Activated naive CD8-positive, alpha-beta T cell treated with anti-CD3 and anti-CD28 coated beads, Interleukin-2, amount 10 ng/mL, durations not matched to agents 7 days and 5 days (primary cell): ENCODE measurements at places on chromosomes 7 and 10.

DNA sequence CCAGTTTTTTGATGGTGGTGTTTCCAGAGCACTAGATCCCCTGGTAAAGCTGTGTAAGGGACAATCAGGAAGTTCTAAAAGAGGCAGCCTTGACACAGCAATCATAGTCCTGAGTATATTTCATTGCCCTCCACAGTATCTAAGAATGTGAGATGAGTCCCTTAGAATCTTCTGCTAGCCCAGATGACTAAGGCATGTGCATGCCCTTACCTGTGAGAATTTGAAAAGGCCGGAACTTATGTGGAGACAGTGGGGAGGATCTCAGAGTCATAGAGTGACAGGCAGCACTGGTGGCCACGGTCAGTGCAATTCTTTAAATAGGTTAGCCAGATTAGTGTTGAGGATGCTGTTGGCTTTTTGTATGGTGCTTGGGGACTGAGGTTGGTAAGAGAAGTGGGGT is 361.4 kb upstream of the VSTM2A start:
- DNase-seq: no peak

DNA sequence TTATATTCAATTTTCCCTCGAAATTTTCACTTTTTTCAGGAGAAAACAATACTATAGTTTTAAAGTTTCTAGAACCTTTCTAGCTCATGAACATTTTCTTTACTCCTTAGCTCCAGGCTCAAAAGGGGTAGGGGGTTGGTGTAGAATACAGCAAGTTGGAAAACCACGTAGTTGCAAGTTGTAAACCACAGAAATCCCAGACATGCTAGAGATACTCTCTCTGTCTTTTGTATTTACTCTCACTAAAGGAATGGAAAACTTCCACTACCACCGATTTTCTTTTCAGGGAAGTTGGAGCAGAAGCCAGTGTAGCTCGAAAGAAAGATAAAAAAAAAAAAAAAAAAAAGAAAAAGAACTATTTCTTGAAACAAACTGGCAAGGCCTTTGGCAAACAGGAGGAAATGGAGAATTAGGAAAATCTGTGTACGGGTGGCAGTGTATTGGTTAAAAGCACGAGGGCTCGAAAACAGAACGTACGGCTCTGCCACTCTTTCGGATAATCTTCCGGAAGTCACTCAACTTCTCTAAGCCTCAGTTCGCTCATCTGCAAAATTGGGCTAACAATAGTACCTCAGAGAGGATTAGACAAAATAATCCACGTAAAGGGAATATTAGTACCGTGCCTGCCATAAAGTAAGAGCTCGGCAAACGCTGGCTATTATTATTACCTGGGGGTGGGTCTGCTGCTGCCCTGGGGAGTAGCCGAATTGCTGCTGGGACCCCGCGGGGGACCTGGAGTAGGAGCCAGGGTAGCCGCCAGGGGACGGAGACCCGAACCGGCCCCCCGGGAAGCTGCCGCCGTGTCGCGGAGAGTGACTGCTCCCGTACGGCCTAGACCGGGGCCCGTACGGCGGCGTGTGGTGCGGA is 628 bp downstream of the MPLKIP start:
- DNase-seq: no peak

GRCh38 chr10:122387572-122387971 is 13.1 kb downstream of the PLEKHA1 start:
- DNase-seq: no peak

DNA sequence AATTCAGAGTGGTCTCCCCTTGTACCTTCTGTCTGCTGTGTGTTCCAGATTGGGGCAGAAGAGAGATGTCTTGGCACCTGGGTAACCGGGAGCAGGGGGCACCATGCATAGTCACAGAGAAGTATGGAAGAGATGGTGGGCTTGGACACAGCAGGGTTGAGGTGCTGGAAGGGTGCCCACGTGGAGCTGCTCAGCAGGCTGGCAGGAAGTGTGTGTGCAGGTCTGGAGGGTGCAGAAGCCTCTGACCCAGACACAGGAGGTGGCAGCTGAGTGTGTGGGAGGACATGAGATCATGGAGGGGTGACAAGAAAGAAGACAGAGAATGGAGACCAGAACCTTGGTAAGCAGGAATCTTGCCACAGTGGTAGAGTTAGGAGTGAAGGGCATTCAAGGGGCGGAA is 42.3 kb upstream of the DUSP5 start:
- peak; percentile 20 for DNase-seq

- DNase-seq: no peak
These were observed 10.0 kb upstream of the MEST start for GRCh38 chr7:130481898-130482297.

GRCh38 chr10:48316236-48316635 is 9.8 kb downstream of the MAPK8 start:
- no peak for DNase-seq

DNA sequence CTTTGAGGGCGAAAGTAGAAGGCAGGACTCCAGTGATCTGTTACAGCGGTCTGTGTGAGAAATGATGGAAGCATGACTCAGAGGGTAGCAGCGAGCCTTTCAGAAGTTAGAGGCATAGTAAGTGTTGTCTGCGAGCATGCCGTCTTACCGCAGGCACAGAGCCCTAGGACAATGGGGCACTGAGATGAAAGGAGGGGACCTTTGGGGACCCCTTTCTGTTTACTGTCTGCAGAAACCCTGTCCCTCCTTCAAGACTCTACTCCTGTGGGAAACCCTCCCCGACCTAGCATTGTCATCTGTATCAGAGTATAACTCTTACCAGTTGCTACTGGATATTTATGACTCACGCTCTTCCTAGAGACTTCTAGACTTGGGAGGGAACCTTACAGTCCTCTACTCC is 87.2 kb upstream of the AGK start:
- no peak for DNase-seq

- peak; percentile 61 for DNase-seq
These were observed 58.3 kb downstream of the IKZF1 start for GRCh38 chr7:50362712-50363282.

- DNase-seq: peak; percentile 41
These were observed 6.9 kb downstream of the FAM241B start for GRCh38 chr10:69636626-69637605.

DNA sequence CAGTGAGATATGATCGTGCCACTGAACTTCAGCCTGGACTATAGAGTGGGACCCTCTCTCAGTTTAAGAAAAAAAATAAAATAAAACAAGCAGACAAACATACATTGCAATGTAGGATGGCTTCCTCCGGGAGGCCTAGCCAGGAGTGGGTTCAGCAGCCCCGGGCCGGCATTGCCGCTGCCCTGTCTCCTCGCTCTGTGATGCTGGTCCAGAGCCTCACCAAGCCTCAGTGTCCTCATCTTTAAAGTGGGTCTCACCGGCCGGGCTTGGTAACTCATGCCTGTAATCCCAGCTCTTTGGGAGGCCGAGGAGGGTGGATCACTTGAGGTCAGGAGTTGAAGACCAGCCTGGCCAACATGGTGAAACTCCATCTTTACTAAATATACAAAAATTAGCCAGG is 71.6 kb downstream of the PTPRE start:
- no peak for DNase-seq

GRCh38 chr10:85547460-85548023 is 819.1 kb downstream of the GRID1 start:
- no peak for DNase-seq

DNA sequence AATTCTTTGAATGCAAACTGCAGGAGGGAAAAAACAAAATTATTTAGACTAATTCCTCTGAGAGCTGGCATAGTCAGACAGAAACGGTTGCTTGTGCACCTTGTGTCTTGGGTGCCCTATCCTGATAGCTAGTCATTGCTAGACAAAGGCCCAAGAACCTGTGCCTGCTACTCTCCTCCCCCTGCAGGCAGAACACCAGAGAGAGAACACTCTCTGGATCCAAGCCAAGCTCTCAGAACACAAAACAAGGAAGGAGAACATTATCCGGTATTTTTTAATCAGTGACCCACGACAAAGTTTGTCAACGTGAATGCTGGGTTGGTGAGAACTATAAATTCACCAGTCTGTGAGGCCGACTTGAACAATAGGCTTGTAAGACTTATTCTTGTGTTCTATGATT is 18.8 kb upstream of the PPP1R9A start:
- DNase-seq: no peak

DNA sequence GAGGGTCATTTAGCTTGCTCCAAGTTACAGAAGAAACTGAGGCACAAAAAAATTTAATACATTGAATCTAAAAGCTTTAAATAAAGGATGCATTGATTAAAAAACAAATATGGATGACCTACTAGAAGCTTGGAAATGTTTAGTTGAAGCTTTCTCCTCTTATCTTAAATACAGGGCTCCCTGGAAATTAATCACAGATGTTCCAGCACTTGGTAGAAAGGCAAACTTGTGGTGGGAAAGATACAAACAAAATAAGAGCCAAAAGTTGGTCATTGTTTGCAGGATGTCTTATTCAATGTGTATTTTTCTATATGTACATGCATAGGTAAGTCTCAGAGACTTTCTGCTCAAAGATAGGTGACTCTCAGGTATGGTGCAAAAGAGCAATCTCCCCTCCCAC is 40.7 kb upstream of the LYZL1 start:
- DNase-seq: no peak

DNA sequence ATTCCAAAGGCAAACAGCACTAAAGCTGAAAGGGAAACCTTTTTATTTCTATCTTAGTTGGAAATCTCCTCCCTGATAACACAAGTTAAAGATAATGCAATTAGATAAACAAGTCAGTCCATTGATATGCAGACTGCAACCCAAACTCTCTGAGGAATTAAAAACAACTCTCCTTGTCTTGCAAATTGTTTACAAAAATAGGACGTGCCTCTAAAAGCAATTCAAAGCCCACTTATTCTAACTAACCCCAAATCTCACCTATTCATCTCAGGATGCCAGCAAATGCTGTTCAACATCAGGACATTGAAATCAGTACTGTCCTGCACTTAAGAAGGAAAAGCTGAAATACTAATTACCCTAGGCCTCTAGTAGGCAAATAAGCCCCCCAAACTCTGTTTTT is 12.8 kb downstream of the SHTN1 start:
- DNase-seq: no peak

- DNase-seq: no peak
These were observed 36.9 kb downstream of the CAPZA2 start for GRCh38 chr7:116899308-116899707.

DNA sequence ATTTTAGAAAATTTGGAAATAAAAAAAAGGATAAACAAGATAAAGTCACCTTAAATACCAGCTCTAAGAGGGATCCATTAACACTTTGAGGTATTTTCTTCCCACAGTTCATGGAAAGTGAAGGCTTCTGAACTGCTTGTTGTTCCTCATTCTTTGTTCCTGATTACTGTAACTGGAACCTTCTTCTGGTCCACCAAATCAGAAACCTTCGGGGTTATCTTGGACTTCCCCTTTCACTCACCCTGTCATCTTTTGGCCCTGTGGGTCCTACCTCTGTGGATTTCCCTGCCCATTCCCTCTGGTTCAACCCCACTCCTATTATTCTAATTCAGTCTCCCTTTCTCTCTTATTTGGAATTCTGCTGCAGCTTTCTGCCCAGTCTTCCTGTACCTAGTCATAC is 116.5 kb upstream of the PRPS1L1 start:
- DNase-seq: no peak

- no peak for DNase-seq
These were observed 10.7 kb downstream of the PTF1A start for GRCh38 chr10:23202779-23203178.

GRCh38 chr10:92291921-92292845 is 1.2 kb downstream of the MARCHF5 start:
- peak; percentile 58 for DNase-seq

DNA sequence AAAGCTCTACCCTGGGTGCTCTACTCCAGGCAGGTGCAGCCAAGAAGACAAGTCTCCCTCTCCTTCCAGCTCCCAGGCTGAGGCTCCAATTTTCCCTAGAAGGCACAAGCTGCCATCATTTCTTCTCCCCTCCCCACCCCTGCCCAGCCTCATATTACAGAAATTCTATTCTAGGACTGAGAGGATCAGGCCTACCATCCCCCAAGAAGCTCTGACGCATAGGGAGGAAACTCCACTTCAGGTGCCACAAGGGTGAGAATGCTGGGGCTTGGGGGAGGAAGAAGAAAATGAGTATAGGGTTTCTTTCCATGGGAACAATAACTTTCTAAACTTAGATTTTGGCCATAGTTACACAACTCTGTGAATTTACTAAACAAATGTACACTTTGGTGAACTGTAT is 35.3 kb downstream of the FEZF1 start:
- DNase-seq: no peak

GRCh38 chr10:110411047-110411410 is 86.7 kb upstream of the DUSP5 start:
- no peak for DNase-seq

- no peak for DNase-seq
These were observed 55.6 kb downstream of the GALNT11 start for GRCh38 chr7:152081088-152081487.

DNA sequence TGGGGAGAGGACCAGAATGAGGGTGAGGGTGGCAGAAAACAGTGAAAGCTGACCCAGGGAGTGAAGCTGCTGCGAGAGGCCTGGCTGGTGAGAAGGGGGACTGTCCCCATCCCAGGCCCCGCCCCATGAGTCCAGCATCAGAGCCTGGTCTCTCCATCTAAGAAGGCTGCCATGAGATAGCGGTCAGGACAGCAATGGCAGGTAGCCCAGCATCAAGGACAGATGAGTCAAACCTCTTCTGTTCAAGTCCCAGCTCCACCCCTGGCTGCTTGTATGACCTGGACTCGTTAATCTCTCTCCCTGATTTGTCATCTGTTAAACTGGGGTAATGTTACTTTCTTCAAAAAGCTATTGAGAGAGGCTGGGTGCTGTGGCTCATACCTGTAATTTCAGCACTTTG is 22.2 kb downstream of the GPNMB start:
- no peak for DNase-seq

DNA sequence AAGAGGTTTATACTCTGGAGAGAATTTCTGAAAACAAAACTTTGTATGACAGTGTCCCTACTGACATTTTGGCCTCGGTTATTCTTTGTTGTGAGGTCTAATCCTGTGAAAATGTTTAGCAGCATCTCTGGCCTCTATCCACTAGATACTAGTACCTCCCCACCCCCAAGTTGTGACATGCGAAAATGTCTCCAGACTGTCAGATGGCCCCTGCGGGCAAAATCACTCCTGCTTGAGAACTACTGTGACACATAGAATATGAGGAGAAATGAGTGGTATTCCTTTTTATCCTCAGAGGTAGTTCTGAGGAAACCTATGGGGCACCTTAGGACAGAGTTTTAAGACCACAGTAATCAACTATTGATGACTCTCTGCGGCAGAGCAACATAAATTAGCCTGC is 315.3 kb upstream of the HGF start:
- no peak for DNase-seq
